Esophagus muscularis mucosa (tissue), 4 donors: ENCODE measurements at places on chromosomes 6 and 20. TPM values are rescaled to one million over a fixed set of nuclear protein-coding genes. Genes with fewer than 3 reads are reported as not detected.

DNA sequence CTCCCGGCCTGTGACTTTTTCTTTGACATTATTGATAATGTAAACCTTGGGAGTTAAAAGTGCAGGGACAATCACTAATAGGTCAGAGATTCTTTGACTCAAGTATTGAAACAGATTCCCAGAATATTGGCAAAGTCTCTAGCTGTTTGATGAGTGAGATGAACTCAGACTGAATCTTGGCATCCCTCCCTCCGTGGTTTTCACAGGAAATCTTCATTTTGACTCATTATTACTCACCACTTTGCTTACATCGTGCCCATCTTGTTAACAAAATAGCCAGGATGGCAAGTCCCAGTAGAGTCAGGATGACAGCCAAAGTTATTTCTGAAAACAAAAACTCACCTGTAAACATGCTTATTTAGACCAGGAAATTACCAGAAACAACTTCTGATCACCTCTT lies 2.0 kb downstream of the TSBP1 start:
- no peak for DNase-seq

DNA sequence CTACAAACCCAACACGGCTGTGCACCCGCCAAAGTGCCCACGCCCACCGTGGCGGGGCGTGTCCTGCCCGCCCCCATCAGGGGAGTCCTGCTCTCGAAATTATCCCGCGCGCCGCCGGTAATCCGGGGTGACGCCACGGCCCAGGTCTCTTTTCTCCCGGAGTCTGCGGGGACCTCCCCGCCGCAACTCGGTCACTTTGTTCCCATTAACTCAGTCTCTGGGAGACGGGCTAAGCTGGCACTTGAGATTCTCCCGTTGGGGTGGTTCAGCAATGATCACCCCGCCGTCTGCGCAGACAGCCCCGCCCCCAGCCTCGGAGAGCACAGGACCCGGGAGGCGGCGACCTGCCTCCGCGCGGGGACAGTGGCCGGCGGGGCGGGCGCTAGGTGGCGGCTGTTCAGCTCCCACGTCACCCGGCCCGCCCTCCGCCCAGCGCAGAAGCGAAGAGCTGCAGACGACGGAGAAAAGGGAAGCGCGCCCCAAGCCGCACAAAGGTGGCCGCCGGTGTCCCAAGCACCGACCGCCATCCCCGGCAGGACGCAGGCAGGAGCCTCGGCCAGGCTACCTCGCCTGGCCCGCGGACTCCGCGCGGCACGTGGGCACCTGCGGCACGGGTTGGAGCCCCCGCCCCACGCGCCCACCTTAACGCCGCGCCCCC lies 31.5 kb downstream of the SF3B5 start:
- peak; percentile 94 for DNase-seq

GRCh38 chr20:63139837-63140236 lies 76.1 kb downstream of the YTHDF1 start:
- DNase-seq, result no peak

DNA sequence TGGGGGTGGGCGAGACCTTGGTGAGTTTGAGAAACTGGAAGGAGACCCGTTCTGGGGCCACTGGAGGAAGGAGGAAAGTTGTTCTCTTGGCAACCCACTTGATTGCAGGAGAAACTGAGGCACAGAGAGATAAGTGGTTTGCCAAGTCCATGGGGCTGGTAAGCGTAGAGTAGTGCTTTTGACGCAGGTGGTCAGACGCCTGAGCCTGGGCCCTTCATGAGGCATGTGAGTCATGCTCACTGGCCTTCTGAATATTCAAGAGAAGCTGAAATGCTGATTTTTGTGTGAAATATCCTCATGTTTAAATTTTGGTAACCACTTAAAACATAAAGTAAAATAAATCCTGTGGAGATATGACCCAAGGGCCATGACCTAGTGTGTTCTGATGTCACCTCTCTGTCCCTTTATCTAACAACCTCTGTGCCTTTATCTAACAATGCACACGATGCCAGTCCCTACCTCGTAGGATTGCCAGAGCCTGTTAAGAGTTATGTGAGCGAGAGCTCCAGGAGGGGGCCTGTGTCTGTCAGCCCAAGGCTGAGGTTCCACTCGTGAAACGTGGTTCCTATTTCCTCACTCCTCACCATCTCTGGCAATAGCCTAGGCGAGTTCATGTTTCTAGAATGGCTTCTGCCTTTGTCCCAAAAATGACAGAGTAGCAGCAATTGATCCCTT lies 32.8 kb upstream of the PMEPA1 start:
- DNase-seq, result no peak

GRCh38 chr6:26250698-26251044 lies 114.3 kb upstream of the BTN3A2 start:
- DNase-seq, result no peak

- no peak for DNase-seq
Measured at GRCh38 chr6:118325220-118325860, 222.8 kb upstream of the PLN start.

DNA sequence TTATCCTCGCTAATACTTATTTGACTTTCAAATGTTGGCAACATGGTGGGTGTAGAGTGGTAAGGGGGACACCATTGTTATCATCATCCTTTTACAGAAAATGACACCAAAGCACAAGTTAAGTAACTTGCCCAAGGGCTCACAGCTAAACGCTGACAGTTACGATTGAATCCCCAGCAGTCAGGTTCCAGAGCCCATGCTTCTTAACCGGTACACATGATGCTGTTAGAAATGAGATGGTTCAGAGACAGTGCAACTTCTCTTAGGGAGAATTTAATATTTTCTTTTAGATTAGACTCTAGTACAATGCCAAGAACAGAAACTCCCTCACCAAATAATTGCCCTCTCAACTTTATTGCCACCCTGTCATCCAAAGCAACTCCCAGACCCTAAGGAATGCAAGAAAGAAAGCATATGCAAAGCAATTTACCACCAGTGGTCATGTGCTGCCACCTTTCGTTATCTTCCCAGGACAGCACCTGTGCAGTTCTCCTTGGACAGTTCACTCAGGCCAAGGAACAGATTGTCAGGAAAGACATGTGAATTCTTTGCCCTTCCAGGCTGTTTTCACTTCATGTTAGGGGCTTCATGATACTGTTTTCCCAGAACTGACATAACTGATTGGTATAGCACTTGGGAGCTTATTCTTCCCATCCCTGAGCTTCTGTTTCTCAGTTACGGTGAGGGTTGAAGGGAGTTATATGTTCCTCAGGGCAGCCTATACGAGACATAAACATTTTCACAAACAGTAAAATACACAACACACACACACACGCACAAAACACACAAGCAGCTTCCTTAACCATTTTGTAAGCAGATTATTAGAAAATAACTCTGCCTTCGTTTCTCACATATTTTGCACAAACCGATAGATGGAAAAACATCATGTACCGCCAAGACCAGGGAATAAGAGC lies 5.1 kb downstream of the HLA-DMA start:
- DNase-seq, result no peak

DNA sequence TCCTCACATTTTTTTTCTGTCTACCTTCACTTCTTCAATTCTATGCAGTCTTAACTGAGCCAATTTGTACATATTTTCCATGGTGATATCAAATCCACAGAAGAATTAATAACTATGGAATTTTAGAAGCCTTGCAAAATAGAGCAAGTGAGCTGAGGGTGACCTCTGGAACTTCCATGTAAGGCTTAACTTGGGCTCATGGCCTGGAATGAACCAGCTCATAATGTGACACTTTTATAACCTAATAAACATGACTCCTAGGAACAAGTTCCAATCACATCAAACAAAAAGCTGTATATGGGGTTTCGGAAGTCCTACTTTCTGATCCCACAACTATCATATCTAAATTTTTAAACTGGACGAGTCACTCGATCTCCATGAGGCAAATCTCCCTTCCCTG lies 232.4 kb downstream of the FOXA2 start:
- peak; percentile 45 for DNase-seq

DNA sequence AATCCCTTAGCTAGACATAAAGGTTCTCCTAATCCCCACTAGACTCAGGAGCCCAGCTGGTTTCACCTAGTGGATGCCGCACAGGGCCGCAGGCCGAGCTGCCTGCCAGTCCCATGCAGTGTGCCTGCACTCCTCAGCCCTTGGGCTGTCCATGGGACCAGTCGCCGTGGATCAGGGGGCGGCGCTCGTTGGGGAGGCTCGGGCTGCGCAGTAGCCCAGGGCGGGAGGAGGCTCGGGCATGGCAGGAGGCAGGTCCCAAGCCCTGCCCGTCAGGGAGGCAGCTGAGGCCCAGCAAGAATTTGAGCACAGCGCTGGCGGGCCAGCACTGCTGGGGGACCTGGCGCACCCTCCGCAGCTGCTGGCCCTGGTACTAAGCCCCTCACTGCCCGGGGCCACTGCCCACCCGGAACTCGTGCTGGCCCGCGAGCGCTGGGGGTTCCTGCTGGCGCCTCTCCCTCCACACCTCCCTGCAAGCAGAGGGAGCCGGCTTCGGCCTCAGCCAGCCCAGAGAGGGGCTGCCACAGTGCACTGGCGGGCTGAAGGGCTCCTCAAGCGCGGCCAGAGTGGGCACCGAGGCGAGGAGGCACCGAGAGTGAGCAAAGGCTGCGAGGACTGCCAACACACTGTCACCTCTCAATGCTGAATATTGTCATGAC lies 307.8 kb downstream of the C6orf118 start:
- no peak for DNase-seq

- DNase-seq, result peak; percentile 19
Measured at GRCh38 chr6:53746442-53747103, 48.2 kb upstream of the LRRC1 start.

RPS6KA2 gene
- 126 TPM for total RNA-seq

MUCL3 gene
- total RNA-seq, result not detected

CPNE5 gene
- 4.6 TPM for total RNA-seq

SEL1L2 gene
- total RNA-seq, result not detected
